ENCODE measurements at places on chromosomes 3 and 15.

DNA sequence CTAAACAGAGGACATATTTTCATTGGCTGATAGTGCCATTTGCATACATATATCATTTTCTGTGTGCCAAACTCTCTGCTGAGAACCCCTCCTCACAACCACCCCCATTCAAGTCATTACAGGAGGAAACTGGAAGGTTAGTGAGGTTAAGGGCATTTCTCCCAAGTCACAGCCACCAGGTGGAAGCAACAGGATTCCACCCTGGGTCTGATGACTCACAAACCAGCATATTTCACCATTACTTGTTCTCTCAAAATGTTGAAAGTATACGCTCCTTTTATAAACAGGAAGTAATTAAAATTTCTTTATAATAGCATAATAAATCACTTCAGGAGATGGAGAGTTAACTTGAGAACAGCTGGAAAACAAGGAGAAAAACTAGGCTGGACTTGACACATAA is 398.6 kb upstream of the WNT5A start:
- no peak for DNase-seq

DNA sequence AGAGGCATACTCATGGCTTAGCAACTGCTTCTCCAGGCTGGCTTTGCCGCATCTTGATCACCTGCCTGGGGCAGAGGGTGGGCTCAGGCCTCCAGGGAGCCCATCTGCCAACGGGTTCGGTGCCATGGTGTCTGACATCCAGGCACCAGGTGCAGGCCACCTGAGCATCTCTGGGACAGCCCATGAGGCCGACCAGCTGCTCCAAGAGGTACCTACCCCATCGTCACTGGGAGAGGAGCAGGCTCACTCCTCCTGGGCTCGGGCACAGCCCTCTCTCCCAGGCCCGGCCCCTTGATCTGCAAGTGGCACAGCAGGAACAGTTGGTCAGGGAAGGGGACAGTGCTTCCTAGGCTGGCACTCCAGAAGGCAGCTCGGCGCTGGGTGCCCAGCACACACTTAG is 21.9 kb downstream of the TPRA1 start:
- DNase-seq: peak; percentile 93

GRCh38 chr3:45362161-45362560 is 26.2 kb upstream of the LARS2 start:
- DNase-seq: no peak

- DNase-seq: no peak
Measured at GRCh38 chr15:74893627-74894026, 3.8 kb downstream of the MPI start.

- DNase-seq: no peak
Measured at GRCh38 chr3:107555359-107555758, 32.6 kb downstream of the BBX start.

- DNase-seq: no peak
Measured at GRCh38 chr3:40847551-40847992, 322.8 kb downstream of the ZNF621 start.

DNA sequence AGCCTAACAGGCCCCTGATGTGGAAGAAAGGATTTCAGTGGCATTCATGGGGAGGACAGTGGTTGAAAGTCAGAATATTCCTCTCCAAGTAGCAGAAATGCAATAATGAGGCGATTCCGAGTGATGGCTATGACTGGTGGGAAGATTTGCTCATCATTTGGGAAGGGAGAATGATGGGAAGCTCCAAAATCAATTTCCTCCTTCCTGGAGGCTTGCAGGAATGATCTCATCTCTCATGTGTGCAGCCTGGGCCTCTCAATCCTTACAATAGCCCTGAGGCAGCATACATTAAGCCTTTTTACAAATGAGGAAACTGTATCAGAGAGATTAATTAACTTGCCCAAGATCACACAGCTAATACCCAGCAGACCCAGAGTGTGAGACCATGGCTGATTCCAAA is 58.7 kb downstream of the BOC start:
- no peak for DNase-seq

- no peak for DNase-seq
Measured at GRCh38 chr15:61157933-61158332, 71.2 kb downstream of the RORA start.

DNA sequence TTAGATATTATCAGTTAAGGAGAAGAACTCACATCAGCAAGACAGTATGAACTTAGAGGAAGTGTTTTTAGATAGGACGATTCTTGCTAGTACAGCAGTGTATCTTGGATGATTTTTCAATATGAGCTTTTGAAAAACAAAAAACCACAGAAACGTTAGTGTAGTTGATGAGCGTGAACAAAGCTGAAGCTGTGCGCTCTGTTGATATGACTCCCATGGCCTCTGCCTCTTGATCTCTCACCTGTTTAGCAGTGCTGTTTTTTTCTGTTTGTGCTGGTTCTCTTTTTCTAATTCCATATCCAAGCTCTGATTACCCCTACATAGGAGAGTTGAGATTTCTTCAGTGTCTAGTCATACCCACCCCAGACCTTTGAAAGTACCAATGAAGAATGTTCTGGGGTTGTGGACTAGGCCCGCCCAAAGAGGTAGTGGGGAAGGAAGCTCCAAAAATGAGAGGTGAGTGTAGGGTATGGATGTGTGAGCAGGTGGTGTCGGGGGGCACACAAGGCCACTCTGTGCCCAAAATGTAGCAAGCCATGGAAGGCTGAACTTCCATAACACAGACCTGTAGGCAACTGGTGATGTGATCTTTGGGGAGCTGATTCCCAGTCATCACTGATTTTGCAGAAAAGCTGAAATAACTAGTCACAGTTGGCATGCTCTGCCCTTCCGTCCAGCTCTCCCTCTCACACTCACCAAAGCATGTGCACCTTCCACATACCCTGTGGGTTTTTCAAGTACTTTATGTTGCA is 20.0 kb upstream of the CMTM7 start:
- no peak for DNase-seq

DNA sequence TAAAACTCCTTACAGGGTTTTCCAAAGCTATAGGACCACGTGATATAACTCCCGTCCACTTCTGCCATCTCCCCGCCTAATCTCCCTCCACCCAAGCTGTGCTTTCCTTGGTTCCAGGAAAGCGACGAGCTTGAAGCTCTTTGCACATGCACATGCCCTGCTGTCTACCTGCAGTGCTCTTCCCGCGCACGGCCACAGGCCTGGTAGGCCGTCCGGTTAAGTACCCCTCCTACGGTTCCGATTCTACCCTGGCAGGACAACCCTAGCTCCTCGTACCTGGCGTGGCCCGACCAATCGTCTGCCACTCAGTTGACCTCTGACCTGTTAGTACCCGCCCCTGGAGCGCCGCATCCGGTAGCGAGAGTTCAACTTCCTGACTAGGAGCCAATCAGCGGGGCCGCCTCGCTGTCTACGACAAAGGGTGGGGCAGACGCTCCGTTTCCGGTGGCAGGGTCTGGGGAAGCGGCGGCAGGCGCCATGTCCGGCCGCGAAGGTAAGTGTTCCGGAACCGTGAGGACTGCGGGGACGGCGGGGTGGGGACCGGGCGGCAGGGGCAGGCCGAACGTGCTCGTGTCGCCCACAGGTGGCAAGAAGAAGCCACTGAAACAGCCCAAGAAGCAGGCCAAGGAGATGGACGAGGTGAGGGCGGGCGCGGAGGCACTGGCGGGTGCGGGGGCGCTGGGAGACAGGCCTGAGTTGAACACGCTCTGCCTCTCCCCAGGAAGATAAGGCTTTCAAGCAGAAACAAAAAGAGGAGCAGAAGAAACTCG is at the start of the genes CCDC51 and TMA7:
TSS of gene CCDC51 (minus strand) at position 300 of the 770 bp plus-strand sequence. CDS start 4,991 bp downstream, outside the sequence.
TSS of gene TMA7 (plus strand) at position 438 of the 770 bp plus-strand sequence. CDS start at position 478, 40 bp downstream.
- DNase-seq: peak; percentile 80

GRCh38 chr15:60713119-60714084 is 234.5 kb upstream of the ICE2 start:
- no peak for DNase-seq

GRCh38 chr3:129051871-129052340 is 8.7 kb upstream of the GP9 start:
- no peak for DNase-seq

- peak; percentile 55 for DNase-seq
Measured at GRCh38 chr15:75843678-75844581, 683 bp downstream of the UBE2Q2 start.

GRCh38 chr3:18830087-18830486 is 318.2 kb upstream of the KCNH8 start:
- DNase-seq: no peak

DNA sequence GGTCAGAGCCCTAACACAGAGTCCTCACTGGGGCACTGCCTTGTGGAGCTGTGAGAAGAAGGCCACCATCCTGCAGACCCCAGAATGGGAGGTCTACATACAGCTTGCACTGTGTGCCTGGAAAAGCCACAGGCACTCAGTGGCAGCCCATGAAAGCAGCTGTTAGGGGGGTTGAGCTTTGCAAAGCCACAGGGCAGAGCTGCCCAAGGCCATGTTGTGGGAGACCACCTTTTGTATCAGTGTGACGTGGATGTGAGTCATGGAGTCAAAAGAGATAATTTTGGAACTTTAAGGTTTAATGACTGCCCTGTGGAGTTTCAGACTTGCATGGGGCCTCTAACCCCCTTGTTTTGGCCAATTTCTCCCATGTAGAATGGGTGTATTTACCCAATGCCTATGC is 52.9 kb upstream of the TPRG1 start:
- no peak for DNase-seq

DNA sequence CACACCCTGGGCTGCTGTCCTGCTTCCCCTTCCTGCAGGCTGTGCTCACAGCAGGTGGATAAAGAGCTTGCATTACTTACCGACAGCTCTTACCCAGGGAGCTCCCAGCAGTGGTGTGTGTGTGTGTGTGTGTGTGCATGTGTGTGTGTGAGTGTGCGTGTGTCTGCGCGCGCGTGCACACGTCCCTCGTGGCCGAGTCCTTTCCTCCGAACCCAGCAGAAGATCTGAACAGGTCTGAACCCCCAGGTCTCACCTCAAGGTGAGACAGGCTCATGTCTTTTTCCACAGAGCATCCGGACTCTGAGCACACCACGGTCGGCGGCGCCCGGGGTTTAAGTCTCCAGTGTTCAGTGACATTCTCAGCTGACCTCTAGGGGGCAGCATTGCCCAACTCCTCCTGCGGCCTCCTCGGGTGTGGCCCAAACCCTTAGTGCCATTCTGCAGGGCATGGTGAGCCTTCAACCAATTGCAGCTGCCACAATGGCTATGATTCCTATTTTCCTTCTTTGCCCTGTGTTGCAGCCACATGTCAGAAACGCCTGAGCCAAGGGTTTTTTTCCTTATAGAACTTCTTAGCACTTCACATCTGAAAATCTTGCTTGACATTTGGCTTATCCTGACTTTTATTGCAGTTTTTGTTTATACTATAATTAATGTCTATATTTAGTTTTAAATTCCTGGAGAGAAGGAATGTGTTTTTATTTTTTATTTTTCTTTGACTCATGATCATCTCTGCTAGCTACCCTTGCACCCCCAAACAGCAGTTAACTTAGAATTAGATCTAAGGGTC is 64.1 kb upstream of the KLHL25 start:
- peak; percentile 75 for DNase-seq

GRCh38 chr15:40241269-40242212 is 2.7 kb downstream of the PAK6 start:
- no peak for DNase-seq

DNA sequence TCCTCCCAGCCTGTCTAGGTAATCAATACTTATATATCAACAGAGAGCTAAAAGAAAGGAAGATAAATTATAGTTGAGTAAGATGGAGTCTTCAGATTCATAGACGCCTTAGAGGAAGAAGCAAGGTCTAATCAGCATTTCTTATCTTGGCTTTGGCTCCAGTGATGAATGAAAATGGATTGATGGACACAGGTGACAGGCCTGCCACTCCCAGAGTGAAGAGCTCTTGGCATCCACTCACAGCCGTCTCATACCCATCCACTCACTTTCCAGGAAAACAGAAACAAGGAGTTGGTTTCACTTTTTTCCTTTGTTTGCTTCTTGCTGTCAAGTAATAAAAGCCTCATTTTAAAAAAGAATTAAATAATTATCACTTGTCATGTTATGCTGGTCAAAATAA is 168.2 kb downstream of the MFSD1 start:
- no peak for DNase-seq

GRCh38 chr3:29537889-29538609 is 257.2 kb downstream of the RBMS3 start:
- DNase-seq: no peak

DNA sequence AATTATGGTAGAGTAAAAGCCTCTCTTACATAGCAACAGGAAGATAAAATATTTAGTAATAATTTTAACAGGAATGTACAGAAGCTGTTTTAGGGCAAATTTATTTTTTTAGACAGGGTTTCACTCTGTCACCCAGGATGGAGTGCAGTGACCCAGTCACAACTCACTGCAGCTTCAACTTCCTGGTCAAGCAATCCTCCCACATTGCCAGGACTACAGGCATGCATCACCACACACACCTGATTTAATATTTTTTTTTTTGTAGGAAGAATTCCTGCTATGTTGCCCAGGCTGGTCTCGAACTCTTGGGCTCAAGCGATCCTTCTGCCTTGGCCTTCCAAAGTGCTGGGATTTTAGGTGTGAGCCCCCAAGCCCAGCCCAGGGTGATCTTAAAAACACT is 61.1 kb downstream of the PCCB start:
- no peak for DNase-seq

DNA sequence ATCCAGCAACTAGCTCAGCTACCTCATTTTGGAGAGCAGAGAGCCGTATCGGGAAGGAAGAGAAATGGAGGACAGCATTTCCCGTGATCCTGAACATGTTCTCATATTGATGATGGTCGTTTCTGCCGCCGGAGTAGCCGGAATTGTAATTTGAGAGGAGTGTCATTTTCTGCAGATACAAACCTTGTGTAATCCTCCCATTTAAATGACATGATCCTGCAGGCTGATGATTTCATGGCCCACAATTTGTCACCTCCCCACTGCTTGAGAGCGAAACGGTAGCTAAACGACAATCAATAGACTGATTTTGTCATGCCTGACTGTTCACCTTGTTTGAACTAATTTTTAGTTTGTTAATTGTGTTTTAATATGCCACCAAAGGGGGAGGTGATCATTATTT is 126.5 kb upstream of the CNTN6 start:
- DNase-seq: peak; percentile 11

DNA sequence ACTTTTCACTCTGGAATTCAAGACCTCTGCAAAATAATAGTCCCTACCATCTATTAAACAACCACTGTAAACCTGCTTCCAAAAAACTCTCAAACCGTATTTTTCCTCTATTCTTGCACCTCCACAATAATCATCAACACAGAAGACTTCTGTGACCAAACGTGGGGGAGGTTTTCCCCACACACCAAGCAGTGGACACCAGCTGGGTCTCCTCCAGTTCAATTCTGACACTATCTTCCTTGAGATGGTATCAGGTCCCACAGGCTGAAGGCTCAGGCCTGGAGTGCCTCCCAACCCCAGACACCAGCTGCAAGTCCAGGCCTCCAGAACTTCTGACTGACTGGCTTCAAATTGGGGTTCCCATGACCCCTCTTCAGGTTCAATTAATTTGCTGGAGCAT is 89.6 kb upstream of the RAP2B start:
- DNase-seq: no peak

DNA sequence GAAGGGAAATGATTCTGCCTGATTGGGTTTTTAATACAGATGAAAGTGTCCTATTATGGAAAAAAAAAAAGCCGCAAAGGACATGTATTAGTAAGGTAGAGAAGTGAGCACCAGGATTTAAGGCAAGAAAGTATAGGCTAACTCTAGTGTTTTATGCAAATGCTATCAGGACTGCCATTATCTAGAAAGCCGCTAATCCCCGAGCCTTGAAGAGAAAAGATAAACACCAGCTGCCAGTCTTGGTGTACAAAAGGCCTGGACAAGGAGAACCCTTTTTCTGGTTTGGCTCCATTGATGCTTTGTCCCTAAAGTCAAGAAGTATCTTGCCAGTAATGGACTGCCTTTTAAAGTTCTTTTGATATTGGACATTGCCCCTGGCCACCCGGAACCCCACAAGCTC is 8.6 kb upstream of the TRIM59 start:
- DNase-seq: peak; percentile 12

GRCh38 chr3:15667484-15667883 is 65.9 kb downstream of the BTD start:
- DNase-seq: no peak

GRCh38 chr15:79432345-79433275 is 474 bp downstream of the MINAR1 start:
- peak; percentile 26 for DNase-seq
